ENCODE measurements at places on chromosomes 3 and 15. TPM values are rescaled to one million over a fixed set of nuclear protein-coding genes. Genes with fewer than 3 reads are reported as not detected.

GRCh38 chr3:38739396-38739689 is 76.7 kb downstream of the SCN10A start:
- DNase-seq: no peak
- no peak overlapping the region for H3K4me3 ChIP-seq
- no peaks in the 10 kb centered on the region for H3K27me3 ChIP-seq
- no peak overlapping the region for H3K27ac ChIP-seq
- no peaks in the 10 kb centered on the region for H3K4me1 ChIP-seq

- H3K4me3 ChIP-seq: no peak overlapping the region
- H3K4me1 ChIP-seq: peaks cover 36% of the 10 kb centered on the region
- H3K36me3 ChIP-seq: no peaks in the 10 kb centered on the region
- H3K27me3 ChIP-seq: no peaks in the 10 kb centered on the region
- H3K27ac ChIP-seq: no peak overlapping the region
- DNase-seq: peak; percentile 74
Measured at GRCh38 chr15:82849556-82850512, 40.4 kb downstream of the WHAMM start.

GRCh38 chr3:163971861-163972260 is 1106.4 kb downstream of the SI start:
- no peaks in the 10 kb centered on the region for H3K36me3 ChIP-seq
- H3K27ac ChIP-seq: no peak overlapping the region
- no peak for DNase-seq
- no peaks in the 10 kb centered on the region for H3K4me1 ChIP-seq
- no peak overlapping the region for H3K4me3 ChIP-seq
- H3K27me3 ChIP-seq: no peaks in the 10 kb centered on the region

The GDPGP1 gene
- total RNA-seq: 4.1 TPM

The MED12L gene
- 5.0 TPM for total RNA-seq

The ALPK3 gene
- total RNA-seq: 6.8 TPM
